ENCODE measurements at places on chromosomes 4 and X.
A peak's percentile ranks its signal among the peaks of the same experiment; 100 is the strongest.

GRCh38 chrX:107935664-107936433, 46.3 kb downstream of the TEX13B start:
- DNase-seq = no peak

DNA sequence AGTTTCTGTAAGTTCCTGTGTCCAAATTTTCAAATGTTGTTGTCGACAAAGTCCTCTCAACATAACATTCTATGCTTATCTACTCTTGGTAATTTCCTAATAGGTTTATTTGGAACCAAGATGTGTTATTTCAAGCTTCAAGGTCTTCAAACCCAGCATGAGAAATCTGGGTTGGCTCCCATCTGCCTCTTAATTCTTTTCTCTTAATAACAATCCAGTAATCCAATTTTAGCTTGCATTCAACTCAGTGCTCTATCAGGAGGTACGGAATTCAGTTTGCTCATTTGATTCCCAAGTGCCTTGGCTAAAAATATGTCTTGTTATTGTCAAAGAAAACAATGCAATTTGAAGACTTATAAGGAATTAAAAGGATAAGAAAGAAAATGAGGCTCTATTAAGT, 235.5 kb upstream of the MID1 start:
- no peak for DNase-seq

DNA sequence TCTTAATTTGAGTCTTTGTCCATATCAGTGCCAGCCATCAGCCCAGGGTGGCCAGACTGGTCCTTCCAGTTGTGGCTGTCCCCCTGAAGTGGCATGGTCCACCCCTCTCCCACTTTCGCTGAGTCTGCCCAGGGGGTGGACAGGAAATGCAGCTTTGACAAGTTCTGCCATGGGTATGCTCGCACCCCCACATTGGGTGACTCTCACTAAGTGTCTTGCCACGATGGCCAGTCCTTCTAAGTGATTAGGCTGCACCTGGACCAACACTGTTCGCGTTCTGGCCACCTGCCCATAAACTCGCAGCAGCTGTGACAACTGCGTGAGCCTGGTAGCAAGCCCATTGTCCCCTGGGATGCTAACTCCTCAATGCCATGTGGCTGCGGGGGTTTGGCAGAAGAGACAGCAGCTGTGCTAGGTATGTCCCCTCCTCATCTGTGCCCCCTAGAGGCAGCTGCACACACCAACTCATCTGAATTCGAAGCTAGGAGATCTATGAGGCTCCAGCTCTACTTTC, 10.0 kb upstream of the LNX1 start:
- DNase-seq = peak; percentile 5

- no peak for DNase-seq
These were observed 31.8 kb upstream of the ZCCHC13 start for GRCh38 chrX:74272230-74272629.

GRCh38 chr4:186067757-186068385, 1.1 kb upstream of the TLR3 start:
- no peak for DNase-seq

DNA sequence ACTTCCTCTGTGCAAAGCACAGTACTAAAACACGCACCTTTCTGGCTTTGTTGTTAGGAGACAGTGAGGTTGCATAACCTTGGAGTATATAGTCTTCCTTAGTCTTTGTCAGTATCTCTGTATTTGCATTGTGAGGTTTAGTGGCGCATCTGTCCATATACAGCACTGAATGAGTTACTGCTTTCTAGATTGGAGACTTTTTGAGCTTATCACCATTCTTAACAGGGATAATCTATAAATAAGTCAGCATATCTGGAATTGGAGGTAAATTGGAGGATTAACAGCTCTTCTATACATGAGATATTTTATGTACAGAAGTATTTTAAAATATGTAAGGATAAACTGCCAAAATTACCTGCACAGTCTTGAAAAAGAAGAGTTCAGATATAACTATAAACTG, 4.3 kb downstream of the FHDC1 start:
- no peak for DNase-seq

DNA sequence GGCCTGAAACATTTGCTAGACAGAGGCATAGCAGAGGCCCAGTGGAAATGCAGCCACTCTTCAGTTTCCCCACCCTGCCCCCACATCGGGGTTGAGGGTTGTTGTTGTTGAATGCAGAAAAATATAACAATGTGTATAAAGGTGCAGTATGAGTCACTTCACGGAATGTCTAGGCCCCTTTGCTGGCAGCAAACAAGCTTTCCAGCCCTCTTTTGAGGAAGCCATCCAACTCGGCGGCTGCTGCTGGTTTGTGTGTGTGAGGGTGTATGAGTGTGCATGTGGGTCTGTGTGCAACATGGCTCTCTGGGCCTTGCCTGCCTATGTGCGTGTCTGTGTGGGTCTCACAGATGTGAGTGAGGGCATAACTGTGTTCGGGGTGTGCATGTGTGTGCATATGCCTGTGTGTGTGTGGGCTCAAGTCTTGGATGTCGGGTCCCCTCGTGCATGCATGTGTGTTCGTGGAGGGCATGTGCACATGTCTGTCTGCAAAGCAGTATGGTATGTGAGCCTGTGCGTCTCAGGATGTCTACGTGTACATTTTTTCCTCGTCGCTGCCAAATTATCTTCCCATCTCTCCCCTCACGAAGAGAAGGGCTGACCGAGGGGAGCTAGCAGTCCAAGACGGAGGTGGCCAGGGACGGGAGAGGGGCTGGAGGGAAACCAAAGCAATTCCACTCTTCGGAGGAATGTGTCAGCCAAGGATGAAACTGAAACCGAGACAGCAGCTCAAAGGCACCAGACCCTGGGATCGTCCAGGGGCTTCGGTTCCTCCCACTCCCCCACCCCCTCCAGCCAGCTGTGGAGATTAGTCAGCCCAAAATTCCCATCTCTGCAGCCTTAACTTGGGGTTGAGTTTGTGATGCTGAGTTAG, 8.4 kb upstream of the ELF4 start:
- no peak for DNase-seq

DNA sequence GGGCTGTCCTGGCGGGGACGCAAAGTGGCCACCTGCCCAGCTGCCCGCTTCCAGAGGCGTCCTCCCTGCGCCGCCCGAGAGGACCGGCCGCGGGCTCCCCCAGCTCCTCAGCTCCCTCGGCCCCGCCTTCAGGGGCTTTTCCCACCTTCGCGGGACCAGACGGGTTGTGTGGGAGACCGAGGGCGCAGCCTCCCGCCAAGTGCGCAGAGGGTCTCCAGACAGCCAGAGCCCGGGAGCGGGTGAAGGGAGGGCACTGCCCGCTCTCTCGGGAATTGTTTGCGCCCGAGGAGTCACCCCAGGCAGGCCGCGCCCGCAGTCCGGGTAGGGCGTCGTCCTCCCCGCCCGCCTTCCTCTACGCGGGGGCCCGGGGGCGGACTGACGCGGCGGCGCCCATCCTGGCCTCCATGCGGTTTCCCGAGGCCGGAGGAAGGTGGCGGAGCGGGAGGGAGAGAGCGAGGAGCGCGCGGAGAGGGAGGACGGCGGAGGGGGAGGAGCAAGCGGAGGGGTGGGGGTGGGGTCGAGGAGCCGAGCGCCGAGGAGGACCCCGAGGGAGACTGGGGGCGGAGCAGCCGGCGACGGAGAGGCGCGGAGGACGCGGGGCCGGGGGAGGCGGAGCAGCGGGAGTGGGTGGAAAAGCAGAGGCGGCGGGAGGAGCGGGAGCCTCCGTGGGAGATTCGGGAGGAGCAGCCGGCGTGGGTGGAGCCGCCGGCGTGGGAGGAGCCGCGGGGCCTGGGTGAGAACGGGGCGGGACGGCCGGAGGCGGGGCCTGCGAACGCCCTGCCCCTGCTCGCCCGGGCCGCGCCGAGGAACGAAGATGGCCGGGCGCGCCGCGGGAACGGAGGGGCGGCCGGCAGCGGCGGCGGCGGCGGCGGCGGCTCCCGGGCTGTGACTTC, 47.5 kb downstream of the CLDN34 start:
- peak; percentile 76 for DNase-seq

GRCh38 chr4:134308910-134309309, 107.3 kb upstream of the PABPC4L start:
- DNase-seq = no peak

GRCh38 chr4:24809376-24809775, 14.0 kb downstream of the SOD3 start:
- no peak for DNase-seq

DNA sequence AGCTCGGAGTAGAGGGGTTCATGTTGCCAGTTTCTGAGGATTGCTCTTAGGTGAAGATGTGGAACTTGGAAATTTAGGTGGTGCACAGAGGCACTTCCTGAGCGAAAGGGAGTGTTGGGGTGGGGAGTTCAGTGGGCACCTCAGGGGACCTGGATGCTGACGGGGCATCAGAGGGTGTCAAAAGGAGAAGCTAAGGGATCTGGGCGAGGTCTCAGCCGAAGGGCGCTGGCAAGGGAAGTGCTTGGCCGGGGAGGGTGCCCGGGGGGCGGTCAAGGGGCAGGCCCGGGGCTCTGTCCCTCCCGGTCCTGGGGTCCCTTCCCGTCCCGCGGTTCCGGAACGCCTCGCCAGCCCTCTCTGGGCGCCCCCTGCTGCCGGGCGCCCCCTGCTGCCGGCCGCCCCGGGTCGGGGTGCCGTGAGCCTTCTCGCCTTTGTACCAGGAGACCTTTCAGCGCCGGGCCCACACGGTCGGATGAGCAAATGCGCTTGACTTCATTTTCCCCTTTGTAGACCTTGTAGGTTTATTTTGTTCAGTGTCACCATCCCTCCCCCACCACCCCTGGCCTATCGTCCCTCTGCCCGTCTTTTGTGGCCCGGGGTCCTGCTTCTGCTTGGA, 3.0 kb upstream of the PHOX2B start:
- no peak for DNase-seq

DNA sequence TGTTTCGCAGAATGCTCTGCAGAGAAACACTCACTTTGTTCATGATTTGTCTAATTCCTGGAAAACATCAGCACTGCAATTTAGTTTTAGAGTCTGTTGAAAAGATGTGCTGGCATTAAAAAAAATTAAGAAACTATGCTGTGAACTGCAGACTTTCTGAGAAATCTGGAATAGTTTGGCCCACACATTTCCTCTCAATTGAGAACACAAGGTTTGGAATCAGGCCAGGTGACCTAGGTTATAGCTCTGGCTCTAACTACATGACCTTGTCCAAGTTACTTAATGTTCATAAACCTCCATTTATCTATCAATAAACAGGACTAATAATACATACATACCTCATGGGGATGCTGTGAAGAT, 61.4 kb upstream of the ENPEP start:
- no peak for DNase-seq

DNA sequence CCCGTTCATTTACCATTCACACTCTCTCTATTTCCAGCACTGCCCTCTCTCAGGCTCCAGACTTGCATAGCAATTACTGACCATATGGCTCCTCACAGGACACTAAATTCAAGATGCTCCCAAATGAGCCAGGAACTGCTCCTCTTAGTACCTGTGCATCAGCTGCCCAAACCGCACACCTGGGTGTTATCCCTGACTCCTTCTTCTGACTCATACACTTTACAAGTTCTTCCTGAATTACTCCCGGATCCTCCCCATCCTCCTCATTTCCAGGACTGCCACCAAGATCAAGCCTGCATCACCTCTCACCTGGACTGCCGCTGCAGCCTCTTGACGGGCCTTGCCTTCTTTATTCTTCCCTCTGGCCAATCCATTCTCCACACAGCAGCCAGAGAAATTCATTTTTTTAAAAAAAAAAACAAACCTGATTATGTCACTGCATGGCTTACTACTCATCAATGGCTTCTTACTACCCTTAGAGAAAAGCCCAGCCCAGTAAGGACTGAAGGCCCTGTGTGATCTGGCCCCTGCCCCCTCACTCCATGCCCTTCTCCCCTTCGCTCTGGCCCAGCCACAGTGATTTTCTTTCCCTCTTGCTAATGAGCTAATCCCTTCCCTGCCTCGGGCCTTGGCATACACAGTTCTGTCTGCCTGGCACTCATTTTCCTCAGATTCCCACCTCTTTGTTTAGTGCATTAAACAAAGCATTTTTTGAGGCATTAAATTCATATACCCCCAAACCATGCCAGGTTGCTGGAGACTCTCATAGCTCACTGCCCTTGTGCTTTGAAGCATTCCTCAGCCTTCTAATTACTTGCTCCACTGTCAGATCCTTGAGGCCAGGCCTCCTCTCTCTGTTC, 92.0 kb downstream of the PDGFRA start:
- no peak for DNase-seq

GRCh38 chr4:76897536-76898384, at the start of gene SOWAHB:
TSS of gene SOWAHB (minus strand) at chr4:76898144. CDS start at chr4:76897849, 295 bp downstream.
- DNase-seq = no peak

- DNase-seq = no peak
These were observed 83.4 kb upstream of the NKX1-1 start for GRCh38 chr4:1489639-1489995.

- no peak for DNase-seq
These were observed 248.3 kb upstream of the KLF3 start for GRCh38 chr4:38415682-38416081.

GRCh38 chr4:10336471-10336870, 120.8 kb downstream of the ZNF518B start:
- no peak for DNase-seq

DNA sequence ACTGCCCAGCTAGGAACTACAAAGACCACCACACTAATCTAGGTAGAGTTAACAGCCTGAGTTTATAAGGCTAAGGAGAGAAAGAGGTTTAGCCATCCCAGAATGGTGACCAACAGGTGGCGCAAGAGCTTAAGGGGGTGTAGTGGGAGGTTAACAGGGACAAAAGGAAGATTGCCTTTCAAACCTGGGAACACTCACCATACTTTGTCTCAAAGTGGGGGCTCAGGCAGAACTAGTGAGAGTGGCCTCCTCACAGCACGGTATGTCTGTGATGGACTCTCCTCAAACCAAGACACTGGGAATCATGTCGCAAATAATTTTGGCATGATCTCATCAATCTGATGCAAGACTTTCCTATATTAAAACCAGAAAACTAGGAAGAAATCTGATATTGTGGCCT, 23.4 kb downstream of the CCNI start:
- peak; percentile 52 for DNase-seq

Measured in naive B cell (primary cell).